ENCODE measurements at places on chromosomes 3 and 15.
A peak's percentile ranks its signal among the peaks of the same experiment; 100 is the strongest.

DNA sequence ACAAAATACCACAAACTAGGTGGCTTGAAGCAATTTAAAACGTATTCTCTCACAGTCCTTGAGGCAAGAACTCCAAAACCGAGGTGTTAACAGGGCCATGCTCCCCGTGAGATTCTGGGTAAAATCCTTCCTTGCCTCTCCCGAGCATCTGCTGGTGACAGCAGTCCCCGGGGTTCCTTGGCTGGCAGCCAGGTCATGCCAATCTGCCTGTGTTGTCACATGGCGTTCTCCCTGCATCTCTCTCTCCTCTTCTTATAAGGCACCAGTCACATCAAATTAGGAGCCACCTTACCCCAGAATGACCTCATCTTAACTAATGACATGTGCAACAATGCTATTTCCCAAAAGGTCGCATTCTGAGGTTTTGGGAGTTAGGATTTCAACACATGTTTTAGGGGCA, 26.3 kb upstream of the LRRN1 start:
- DNase-seq, result peak; percentile 38

DNA sequence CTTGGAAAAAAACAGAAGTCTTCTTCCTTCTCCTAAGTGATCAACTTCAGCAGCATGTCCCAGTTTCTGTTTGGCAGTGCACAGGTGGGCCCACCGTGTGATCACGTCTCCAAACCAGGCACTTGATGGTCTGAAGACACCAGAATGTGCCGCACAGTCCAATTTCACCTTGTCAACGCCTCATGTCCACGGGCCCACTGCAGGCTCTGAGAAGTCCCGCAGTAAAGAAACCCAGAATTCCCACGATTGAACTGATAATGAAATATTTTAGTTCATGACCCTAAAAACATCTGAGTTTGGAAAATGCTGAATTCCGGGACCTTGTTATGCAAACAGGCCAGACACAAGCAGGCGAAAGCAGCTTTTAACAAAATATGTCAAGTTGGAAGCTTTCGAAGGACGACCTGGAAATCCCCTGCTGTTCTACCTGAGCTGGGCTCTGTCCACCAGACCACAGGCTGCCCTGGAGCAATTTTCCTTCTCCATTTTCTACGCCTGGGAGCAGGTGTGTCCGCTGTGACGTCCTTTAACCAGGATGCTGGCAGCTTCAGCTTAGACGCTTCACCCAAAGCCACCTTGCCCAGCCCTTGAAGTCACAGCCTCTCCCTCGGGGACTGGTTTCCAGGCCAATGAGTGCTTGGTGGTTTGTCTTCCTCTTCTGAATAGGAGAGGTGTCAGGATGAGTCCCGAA, 167.8 kb upstream of the IQSEC1 start:
- no peak for DNase-seq

DNA sequence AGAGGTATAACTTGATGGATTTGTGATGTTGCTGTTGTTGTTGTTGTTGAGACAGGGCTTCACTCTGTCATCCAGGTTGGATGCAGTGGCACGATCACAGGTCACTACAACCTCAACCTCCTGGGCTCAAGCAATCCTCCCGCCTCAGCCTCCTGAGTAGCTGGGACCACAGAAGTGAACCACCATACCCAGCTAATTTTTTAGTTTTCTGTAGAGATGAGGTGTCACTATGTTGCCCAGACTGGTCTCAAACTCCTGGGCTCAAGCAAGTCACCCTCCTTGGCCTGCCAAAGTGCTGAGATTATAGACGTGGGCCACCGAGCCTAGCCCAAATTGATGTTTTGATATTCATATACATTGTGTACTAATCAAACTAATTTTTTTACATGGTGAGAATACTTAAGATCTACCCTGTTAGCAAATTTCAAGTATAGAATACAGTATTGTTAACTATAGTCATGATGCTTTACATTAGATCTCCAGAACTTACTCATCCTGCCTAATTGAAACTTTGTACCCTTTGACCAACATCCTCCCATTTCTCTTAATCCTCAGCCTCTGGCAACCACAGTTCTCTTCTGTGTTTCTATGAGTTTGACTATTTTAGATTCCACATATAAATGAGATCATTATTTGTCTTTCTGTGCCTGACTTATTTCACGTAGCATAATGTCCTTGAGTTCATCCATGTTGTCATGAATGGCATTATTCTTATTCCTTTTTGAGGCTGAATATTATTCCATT, 23.2 kb downstream of the LMCD1 start:
- no peak for DNase-seq

DNA sequence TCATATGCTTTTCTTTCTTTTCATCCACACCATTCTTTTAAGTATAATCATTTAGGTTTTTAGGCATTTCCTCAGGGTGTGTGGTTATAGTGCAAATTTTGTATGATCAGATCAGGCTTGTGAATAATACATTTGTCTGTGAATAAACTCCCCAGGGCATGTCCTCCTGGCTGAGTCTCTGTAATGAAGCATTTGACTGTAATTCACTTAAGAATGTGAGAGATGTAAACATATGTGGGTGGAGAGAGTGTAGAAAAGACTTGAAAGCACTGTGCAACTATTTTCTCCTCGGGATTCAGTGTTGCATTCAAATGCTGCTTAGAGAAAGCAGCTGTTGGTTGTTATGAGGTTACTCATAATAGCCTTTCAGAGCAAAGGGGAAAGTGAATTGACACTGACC, 996.5 kb downstream of the TUSC7 start:
- DNase-seq, result no peak

GRCh38 chr3:114290911-114291901, 2.6 kb upstream of the TIGIT start:
- DNase-seq, result peak; percentile 6

GRCh38 chr15:48696627-48697312, 51.3 kb upstream of the FBN1 start:
- DNase-seq, result no peak

- no peak for DNase-seq
Observed at GRCh38 chr3:108060331-108060730, 30.5 kb downstream of the CD47 start.

DNA sequence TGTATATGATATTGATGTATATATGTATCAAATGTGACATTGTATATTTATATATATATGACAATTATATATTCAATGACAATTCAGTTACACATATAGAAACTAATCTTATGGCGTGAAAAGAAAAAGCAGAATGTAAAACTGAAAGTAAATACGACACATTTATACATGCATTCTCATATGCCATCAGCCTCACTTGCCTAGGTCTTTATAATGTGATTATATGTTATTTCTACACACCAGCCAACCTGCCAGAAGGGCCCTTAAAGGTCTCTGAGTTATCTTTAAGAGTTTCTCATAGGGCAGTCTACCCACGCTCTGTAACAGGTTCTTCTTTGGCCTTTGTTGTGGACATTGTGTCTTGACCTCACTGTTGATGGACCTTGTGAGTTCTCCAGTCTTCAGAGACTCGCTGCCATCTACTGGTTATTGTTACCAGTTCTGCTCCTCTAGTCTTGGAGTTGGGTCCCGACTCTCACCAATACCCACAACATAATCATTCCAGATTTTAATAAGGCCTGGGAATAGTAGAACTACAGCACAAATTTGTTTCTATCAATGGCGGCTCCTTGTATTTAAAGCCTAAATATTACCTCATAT, 371.5 kb upstream of the GOLIM4 start:
- peak; percentile 15 for DNase-seq

- DNase-seq, result no peak
Observed at GRCh38 chr3:100746092-100746491, 36.8 kb downstream of the TFG start.

- peak; percentile 4 for DNase-seq
Observed at GRCh38 chr15:56821721-56822425, 88.6 kb upstream of the ZNF280D start.

- DNase-seq, result no peak
Observed at GRCh38 chr15:86446253-86446640, 366.6 kb downstream of the AGBL1 start.

GRCh38 chr3:123390865-123391600, 57.9 kb downstream of the ADCY5 start:
- no peak for DNase-seq

- peak; percentile 56 for DNase-seq
Observed at GRCh38 chr3:155079746-155080487, at the start of gene MME. Gene MME (plus strand): TSS chr3:155080319. CDS start chr3:155084168, 3,849 bp downstream.

GRCh38 chr3:57030721-57031120, 29.7 kb upstream of the SPATA12 start:
- no peak for DNase-seq

- DNase-seq, result no peak
Observed at GRCh38 chr3:150588027-150588830, 14.9 kb upstream of the SELENOT start.

- no peak for DNase-seq
Observed at GRCh38 chr3:116643001-116643400, 66.6 kb upstream of the TUSC7 start.
